ENCODE measurements at places on chromosomes 7 and 10.

GRCh38 chr7:36048902-36049240 is 104.2 kb upstream of the EEPD1 start:
- no peak for DNase-seq

DNA sequence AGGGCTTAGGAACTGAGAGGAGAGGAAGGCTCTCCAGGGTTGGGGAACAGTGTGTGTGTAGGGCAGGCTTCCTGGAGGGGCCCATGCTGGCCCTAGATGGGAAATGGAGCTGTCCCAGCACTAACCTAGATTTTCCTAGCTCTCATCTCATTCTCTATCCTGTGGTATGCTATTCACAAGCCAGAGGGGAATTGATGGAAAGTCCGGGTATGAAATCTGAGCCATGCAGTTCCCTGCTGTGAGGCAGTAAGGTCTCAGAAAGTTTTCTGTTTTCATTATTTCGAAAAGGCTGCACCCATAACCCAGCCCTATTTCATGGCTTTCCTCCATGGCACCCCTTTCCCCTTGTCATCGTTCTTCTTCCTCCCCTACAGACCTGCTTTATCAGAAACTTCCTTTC is 220.3 kb downstream of the RPS24 start:
- no peak for DNase-seq

- no peak for DNase-seq
Measured at GRCh38 chr7:73770860-73771670, 995 bp upstream of the CLDN3 start.

- no peak for DNase-seq
Measured at GRCh38 chr7:98974906-98975816, 96.8 kb downstream of the TRRAP start.

- DNase-seq = no peak
Measured at GRCh38 chr10:120052964-120053702, 160.6 kb downstream of the SEC23IP start.

DNA sequence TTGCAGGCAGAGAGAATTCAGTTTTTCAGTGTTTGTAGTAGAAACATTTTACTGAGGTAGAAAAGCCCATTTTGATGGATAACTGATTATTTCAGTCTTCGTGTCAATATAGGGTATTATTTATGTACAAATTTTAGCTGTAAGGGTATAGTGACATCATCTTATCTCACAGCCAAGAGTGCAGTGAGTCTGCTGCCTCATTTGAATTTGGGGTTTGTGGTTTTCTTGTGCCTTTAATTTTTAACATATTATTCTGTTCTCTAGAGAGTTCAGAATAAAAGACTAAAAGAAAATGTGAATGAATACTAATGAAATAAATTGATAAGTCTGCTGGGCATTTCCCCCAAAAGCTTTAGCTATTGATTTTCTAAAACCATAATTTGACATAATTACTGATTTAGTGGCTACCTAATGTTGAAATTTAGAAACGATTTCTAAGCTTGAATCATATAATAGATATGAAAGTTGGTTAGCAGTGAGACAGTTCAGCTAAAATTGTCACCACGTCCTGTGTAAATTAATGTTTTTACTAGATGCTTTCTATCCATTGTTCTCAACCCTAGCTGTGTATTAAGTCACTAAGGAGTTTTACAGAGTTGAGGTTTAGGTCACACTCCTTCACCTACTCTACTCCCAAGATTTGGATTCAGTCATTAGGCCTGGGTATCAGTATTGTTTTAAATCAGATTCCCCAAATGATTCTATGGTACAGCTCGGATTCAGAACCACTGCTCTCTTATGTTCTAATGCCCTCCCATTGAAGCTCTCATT is 37.3 kb downstream of the ACADSB start:
- DNase-seq = no peak

DNA sequence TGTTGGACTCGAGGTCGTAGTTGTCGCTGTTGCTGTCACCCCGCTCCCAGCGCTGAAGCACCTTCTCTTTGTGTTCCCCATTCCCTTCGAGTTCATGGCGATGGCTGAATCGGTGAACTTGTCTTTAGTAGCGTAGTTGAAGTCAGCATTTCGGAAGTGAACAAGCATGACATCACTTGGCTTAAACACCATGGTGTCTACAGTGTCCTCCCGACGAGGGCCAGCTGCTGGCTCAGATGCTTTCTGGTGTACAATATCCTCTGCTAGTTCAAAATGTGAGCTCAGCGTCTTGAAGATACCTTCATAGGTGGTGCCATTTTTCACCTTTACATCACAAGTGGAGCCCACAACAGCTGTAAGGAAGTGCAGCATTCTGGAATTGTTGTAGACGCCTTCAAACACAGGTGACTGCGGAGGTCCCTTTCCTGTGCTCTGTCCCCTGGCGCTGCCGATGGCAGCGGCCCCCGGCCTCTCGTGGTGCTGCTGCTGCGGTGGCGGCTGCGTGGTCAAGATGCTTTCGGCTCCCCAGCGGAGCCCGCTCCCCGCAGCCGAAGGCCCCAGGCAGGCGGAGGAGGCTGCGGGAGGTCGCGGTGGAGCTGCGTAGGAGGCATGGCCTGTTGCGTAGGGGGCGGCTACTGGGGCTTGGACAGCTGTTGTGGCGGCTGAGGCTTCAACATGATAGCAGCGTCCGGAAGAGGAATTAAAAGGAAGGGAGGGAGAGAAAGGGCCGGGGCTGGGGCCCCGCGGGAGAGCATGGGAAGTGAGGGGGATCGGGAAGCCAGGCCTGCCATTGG is 59.3 kb downstream of the ANKMY2 start:
- no peak for DNase-seq

- no peak for DNase-seq
Measured at GRCh38 chr7:146345251-146345650, 228.7 kb downstream of the CNTNAP2 start.

- DNase-seq = no peak
Measured at GRCh38 chr10:76197293-76197692, 765.9 kb downstream of the LRMDA start.

- DNase-seq = no peak
Measured at GRCh38 chr7:73887762-73888161, 26.8 kb downstream of the TMEM270 start.

DNA sequence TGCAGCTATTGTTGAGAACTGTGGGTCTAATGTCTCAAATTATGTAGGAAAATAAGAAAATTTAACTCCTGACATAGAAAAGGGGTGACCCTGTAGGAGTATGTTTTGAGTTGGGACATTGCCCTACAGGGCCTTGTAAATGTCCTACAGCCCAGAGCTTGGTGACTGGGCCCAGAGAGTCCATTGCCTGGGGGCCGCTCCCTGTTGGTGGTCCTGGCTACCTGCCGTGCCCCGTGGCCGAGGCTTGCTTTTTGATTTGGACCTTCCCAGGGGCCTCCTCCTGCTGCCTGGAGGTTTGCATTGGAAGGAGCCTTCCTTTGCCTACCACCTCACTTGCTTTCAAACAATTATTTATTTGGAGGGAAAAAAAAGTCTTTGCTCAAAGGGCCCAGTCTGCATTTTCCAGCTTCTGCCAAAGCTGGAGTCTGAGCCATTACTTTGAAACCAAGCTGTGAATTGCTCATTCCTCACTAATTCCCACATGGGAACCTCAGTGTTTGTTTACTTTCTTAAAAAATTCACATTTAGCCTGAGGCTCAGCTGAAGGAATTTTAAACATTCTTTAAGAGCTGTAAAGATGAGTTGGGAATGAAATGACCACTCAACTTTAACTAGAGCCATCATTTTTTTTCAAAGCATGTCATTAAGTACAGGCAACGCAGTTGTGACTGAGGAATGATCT is 355.0 kb downstream of the GLRX3 start:
- DNase-seq = no peak

DNA sequence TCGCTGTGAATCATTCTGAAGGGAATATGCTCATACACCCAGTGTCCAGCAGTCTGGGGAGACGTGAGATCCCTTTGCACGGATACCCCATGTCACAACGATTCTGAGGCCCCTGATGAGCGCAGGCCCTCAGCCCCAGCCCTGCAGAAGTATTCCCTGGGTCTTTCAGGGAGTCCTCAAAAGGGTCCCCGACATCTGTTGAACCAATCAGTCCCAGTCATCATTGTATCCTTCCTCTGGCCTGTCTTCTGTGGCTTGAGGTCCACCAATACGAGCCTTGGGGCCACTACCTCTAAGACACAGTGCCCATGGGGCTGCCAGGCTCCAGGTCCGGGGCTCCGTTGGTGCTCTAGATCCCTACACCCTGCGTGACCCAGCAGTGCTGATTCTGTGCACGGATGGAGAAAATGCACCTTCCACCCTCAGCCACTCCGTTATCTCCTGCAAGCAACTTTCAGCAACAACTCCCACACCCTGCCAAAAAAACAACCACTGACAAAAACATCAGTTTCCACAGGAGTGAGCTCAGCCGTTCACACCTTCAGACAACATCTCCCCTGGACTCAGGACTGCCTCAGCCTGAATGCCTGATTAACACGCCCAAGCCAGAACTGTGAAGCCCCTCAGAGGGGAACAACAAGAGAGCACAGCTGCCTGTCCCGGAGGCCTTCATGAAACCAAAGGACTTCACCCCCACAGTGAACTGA is 46.9 kb upstream of the KDM7A start:
- no peak for DNase-seq

Measured in NCI-H748 treated with DMSO at 0.1 percent for 48 hours (cell line).